ENCODE measurements at places on chromosomes 1 and 21. TPM values are rescaled to one million over a fixed set of nuclear protein-coding genes. Genes with fewer than 3 reads are reported as not detected.

DNA sequence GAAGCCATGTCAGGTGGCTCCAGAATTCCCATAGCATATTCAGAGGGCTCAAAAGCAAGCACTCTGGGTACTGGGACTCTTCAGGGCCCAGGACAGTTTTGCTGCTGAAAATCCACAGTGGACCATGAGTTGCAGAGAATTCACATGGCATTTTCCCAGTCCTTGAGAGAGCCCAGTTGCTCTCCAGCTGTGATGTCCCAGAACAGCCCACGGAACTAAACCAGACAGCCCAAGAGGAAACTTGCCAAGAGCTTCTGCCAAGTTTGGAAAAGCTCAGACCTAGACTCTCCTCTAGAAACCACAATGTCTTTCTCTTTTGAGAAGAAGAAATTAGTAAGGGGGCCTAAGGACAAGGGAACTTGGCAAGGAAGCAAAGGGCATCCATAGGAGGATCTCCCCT, 69.4 kb downstream of the RGS2 start:
- no peak for DNase-seq

Gene NTNG1
- polyA plus RNA-seq: 23.7 TPM

DNA sequence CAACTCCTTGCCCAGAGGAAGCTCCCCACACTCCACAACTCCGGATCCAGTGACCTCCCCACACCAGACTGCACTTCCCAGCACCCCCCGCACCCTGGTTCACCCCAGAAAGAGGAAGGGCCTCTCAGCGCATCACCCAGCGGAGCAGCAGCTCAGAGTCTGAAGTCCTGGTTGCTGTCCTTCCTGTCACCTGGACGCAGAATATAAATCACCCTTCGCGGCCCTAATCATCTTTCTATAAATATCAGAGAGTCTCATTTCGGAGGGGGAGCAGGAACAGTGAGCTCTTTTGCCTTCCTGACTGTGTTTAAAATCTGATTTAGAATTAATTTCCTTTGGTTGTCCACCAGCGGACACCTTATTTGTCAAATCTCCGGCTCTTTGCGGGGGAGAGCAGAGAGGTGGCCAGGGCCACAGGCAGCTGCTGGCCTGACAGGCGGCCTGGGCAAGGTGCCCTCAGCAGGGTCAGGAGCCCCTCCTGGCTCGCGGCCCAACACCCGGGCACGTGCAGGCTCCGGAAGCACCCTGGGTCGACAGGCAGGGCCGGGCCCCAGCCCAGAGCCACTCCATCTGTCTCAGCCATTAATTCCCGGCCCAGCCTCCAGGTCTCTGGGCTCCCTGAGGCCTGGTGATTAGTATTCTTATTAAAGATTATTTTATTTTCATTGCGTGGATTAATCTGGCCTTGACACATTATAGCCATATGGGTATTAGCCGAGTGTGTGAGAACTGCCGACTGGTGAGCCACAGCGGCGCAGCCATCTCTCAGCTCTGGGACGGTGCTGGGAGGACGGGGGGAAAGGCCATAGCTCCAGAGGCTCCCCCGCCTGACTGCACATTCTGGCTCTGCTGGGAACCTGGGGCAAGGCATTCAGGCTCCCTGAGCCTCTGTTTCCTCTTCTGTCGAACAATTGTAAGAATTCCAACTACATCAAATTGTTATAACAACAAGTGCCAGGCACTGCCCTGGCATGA, 19.7 kb downstream of the EPHA8 start:
- no peak for DNase-seq

DNA sequence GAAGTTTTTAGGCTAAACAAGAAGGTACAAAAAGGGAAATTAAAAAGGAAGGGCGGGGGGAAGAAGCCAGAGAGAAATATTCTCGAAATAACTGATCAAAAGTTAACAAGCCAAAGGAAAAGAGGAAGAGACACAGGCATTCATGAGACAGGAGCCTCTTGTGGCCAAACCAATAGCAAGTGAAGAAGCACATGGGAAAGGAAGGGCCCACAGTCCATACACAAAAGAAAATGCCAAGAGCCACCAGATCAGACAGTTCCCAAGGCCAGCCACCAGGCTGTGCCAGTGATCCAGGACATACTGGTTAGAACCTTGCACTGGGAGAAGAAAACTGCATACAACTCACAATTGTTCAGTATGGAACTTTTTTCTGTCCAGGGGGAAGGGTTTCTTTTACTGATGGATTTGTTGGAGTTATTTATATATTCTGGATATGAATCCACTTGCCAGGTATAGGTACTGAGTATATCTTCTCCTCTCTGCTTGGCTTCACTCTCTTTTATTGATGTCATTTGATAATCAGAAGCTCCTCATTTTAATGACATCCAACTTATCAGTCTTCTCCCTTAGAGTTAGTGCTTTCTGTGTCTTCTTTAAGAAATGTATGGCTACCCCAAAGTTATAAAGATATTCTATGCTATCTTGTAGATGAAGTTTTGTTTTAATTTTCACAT, 76.8 kb downstream of the CD46 start:
- DNase-seq: no peak

All from left renal pelvis (tissue), 4 donors.